ENCODE measurements at places on chromosomes 7 and 10.

DNA sequence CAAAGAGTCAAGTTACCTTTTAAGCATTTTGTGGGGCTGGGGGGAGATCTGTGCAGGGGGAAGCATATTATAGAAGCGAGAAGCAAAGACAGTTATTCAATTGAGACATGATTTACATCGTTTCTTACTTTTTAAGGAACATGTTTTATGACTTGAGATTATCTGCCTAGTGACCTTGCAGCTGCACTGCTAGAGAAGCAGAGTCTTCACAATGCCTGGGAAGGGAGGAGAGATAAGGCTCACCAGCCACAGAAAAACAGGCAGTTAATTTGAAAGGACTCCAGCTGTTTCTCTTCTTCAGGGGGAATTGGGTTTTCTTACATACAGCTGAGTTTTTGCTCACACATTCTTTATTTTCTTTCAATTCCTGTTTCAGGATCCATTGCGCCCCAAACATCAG is 31.0 kb downstream of the PHYH start:
- no peaks in the 10 kb centered on the region for H3K4me1 ChIP-seq
- no peak overlapping the region for H3K4me3 ChIP-seq

DNA sequence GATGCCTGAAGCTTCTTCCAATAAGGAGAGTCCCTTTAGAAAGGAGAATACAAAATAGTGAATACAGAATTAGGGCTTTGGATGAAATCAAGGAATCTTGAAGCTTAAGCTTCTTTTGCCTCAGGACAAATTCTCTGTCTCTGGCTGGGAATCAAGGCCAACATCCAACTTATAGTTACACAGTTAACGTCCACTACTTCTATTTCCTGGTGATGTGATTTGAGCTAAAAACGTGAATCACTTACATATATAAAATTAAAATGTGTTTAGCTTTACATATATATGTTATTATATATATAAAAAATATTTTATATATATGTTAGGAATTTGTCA is 11.4 kb upstream of the INPP5F start:
- no peaks in the 10 kb centered on the region for H3K36me3 ChIP-seq
- H3K4me1 ChIP-seq: no peaks in the 10 kb centered on the region
- no peak overlapping the region for H3K27ac ChIP-seq
- no peaks in the 10 kb centered on the region for H3K27me3 ChIP-seq

- no peak for DNase-seq
- H3K36me3 ChIP-seq: no peaks in the 10 kb centered on the region
- H3K27ac ChIP-seq: no peak overlapping the region
- H3K4me1 ChIP-seq: peaks cover 15% of the 10 kb centered on the region
- H3K27me3 ChIP-seq: no peaks in the 10 kb centered on the region
These were observed 3.8 kb upstream of the GTF2I start for GRCh38 chr7:74653686-74654181.

- DNase-seq: no peak
- H3K36me3 ChIP-seq: no peaks in the 10 kb centered on the region
- no peak overlapping the region for H3K27ac ChIP-seq
- H3K4me3 ChIP-seq: no peak overlapping the region
- H3K27me3 ChIP-seq: no peaks in the 10 kb centered on the region
These were observed 6.2 kb downstream of the CALML3 start for GRCh38 chr10:5530846-5531557.

DNA sequence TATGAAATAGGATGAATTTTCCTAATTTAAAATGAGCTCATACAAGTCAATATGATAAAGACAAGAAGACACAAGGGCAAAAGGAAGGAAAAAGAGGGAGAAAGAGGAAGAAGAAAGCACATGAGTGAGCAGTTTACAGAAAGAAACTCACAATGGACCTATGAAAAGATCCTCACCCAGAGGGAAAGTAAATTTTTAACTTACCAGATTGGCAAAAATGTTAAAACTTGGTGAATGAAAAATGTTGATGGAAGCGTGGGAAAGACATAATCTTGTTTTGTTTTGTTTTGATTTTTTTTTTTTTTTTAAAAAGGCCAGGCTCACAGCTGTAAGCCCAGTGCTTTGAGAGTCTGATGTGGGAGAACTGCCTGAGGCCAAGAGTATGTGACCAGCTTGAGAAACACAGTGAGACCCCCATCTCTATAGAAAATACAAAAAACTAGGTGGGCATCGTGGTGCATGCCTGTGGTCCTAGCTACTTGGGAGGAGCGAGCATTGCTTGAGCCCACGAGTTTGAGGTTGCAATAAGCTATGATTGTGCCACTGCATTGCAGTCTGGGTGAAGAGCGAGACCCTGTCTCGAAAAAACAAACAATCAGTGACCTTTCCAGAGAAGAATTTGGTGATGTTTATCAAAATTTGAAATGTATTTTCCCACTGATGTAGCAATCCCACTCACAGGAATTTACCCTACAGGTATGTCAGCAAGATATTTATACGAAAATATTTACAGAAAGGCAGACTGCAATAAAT is 152.9 kb upstream of the ASAH2 start:
- no peaks in the 10 kb centered on the region for H3K36me3 ChIP-seq
- DNase-seq: no peak
- no peak overlapping the region for H3K27ac ChIP-seq

GRCh38 chr10:34185998-34186397 is 629.1 kb downstream of the PARD3 start:
- H3K4me3 ChIP-seq: no peak overlapping the region
- H3K36me3 ChIP-seq: no peaks in the 10 kb centered on the region
- no peaks in the 10 kb centered on the region for H3K27me3 ChIP-seq
- peaks cover 25% of the 10 kb centered on the region for H3K4me1 ChIP-seq
- DNase-seq: no peak
- H3K27ac ChIP-seq: no peak overlapping the region

- H3K36me3 ChIP-seq: no peaks in the 10 kb centered on the region
- no peaks in the 10 kb centered on the region for H3K27me3 ChIP-seq
- H3K27ac ChIP-seq: no peak overlapping the region
- DNase-seq: no peak
- H3K4me1 ChIP-seq: peaks cover 2% of the 10 kb centered on the region
- H3K4me3 ChIP-seq: no peak overlapping the region
These were observed 192.4 kb downstream of the MAD1L1 start for GRCh38 chr7:2040201-2040892.

- H3K36me3 ChIP-seq: peaks cover 13% of the 10 kb centered on the region
- H3K27ac ChIP-seq: no peak overlapping the region
- peaks cover 15% of the 10 kb centered on the region for H3K4me1 ChIP-seq
- no peaks in the 10 kb centered on the region for H3K27me3 ChIP-seq
- peak; percentile 35 for DNase-seq
These were observed 41.3 kb downstream of the AMZ1 start for GRCh38 chr7:2729031-2729892.

DNA sequence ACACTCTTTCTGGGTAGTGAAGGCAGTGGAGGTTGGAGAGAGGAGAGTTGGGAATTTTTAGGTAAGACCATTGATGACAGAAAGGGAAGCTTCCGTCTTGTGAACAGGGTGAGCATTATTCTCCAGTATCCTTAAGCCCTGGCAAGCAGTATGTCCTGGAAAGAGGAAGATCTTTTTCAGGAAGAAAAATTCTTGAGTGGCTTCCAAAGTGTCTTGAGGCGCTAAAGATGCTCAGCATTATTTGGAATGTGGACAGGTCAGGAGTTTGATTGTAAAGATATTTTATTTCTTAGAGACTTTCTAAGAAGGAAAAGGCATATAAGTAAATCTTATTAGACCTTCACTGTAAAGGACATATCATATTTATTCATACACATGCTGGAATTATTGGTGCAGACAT is 54.3 kb downstream of the ABCC2 start:
- no peak overlapping the region for H3K27ac ChIP-seq
- no peak for DNase-seq
- H3K4me1 ChIP-seq: peaks cover 4% of the 10 kb centered on the region

- peaks cover 18% of the 10 kb centered on the region for H3K4me1 ChIP-seq
- H3K36me3 ChIP-seq: no peaks in the 10 kb centered on the region
- H3K4me3 ChIP-seq: no peak overlapping the region
- no peaks in the 10 kb centered on the region for H3K27me3 ChIP-seq
These were observed 13.1 kb downstream of the GNAT3 start for GRCh38 chr7:80498481-80499349.

- no peaks in the 10 kb centered on the region for H3K27me3 ChIP-seq
- no peaks in the 10 kb centered on the region for H3K36me3 ChIP-seq
- H3K4me3 ChIP-seq: no peak overlapping the region
- peak; percentile 64 for DNase-seq
- no peak overlapping the region for H3K27ac ChIP-seq
These were observed 16.2 kb downstream of the SORBS1 start for GRCh38 chr10:95544783-95545500.

GRCh38 chr10:123309731-123310130 is 155.5 kb downstream of the BUB3 start:
- peaks cover 7% of the 10 kb centered on the region for H3K4me1 ChIP-seq
- H3K36me3 ChIP-seq: no peaks in the 10 kb centered on the region
- H3K27ac ChIP-seq: peak overlapping the region; percentile 52
- no peak overlapping the region for H3K4me3 ChIP-seq
- peak; percentile 74 for DNase-seq
- H3K27me3 ChIP-seq: no peaks in the 10 kb centered on the region

GRCh38 chr7:957418-958220 is 3.1 kb upstream of the ADAP1 start:
- no peak overlapping the region for H3K27ac ChIP-seq
- peaks cover 10% of the 10 kb centered on the region for H3K27me3 ChIP-seq
- no peaks in the 10 kb centered on the region for H3K36me3 ChIP-seq
- no peak overlapping the region for H3K4me3 ChIP-seq
- H3K4me1 ChIP-seq: peaks cover 5% of the 10 kb centered on the region

- H3K27me3 ChIP-seq: no peaks in the 10 kb centered on the region
- H3K27ac ChIP-seq: no peak overlapping the region
- no peak overlapping the region for H3K4me3 ChIP-seq
- peaks cover 6% of the 10 kb centered on the region for H3K4me1 ChIP-seq
- no peaks in the 10 kb centered on the region for H3K36me3 ChIP-seq
These were observed 117.0 kb downstream of the CHCHD3 start for GRCh38 chr7:132964876-132965275.

DNA sequence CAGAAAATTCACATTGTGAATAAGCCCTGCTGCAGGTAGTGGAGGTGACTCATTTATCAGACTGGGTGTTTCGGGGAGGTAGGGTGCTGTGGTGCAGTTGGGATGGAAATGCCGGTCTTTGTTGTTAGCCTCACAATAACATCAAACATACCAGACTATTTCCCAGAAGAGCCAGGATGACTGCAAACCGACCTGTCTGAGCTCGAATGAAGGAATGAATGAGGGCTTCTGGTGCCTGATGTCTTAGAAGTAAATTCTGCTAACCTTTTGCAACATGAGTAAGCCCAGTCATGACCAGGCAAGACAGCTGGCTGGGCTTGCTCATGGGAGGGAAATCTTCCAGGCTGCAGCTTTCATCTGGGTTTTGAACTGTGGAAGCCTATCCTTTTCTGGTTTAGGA is 2.4 kb upstream of the VDAC2 start:
- H3K4me1 ChIP-seq: peaks cover 20% of the 10 kb centered on the region
- H3K4me3 ChIP-seq: no peak overlapping the region
- DNase-seq: peak; percentile 77
- H3K27ac ChIP-seq: no peak overlapping the region
- no peaks in the 10 kb centered on the region for H3K27me3 ChIP-seq
- peaks cover 6% of the 10 kb centered on the region for H3K36me3 ChIP-seq

GRCh38 chr7:68984306-68984705 is 614.0 kb upstream of the AUTS2 start:
- peaks cover 15% of the 10 kb centered on the region for H3K4me1 ChIP-seq
- DNase-seq: no peak
- no peaks in the 10 kb centered on the region for H3K27me3 ChIP-seq
- no peaks in the 10 kb centered on the region for H3K36me3 ChIP-seq
- H3K27ac ChIP-seq: no peak overlapping the region
- no peak overlapping the region for H3K4me3 ChIP-seq

DNA sequence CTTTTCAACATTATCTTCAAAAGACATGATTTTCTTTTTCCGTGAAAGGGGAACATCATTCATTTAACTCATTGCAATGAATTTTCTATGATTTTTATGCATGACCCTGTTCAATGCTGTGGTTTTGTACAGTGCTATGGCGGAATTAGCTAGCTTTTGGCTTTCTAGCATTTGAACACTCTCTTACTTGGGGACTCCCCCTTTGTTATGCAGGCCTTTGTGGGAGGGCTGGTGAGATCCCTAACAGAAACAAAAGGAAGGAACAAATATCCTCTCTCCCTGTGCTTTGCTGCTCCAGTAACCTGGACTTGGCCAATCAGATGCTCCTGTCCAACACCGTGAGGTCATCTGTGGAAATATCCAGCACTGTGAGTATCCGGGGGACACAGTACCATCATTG is 353.4 kb upstream of the FZD8 start:
- H3K27ac ChIP-seq: no peak overlapping the region
- DNase-seq: no peak
- H3K4me3 ChIP-seq: no peak overlapping the region
- no peaks in the 10 kb centered on the region for H3K4me1 ChIP-seq
- H3K36me3 ChIP-seq: no peaks in the 10 kb centered on the region
- no peaks in the 10 kb centered on the region for H3K27me3 ChIP-seq

DNA sequence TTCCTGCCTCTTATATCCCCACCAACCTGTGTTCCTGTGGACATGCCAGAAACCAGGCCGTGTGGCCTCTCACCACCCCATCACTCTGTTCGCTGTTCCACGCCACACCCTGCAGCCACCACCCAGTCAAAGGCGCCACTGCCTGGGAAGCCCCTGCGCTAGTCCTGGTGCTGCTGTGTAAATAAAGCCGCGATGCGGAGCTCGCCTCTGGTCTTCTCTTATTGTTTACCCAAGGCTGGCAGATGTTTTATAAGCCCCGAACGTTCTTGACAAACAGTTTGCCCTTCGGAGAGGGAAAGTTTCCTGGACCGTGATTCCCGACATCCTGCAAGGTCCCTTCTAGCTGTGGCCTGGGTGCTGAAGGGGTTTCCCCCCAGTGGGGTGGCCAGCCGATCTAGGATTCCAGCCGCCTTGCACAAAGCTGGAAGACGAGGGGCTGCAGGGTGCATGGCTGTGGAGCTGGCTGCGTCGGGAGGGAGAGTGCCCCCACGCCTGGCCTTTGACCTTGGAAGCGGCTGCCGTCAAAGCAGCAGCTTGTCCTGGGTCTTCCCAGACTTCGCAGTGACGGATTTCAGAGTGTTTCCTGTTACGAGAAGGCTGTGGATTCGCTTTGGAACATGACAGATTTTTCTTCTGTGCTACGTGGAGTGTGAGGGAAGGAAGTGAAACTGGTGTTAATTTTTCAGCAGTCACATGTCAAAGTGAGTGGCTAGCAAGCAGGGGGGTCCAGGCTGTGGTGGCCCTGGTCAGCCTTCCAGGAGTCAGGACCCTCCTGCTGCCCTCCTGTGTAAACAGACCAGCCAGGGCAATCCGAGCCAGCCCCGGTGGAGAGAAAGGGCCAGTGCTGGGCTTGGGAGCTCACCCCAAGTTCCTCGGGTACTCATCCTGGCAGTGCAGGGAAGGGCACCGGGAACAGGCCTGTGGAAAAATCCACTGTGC is 61.6 kb downstream of the LHPP start:
- no peak overlapping the region for H3K27ac ChIP-seq
- no peaks in the 10 kb centered on the region for H3K36me3 ChIP-seq
- H3K4me3 ChIP-seq: no peak overlapping the region
- DNase-seq: no peak
- H3K27me3 ChIP-seq: no peaks in the 10 kb centered on the region
- H3K4me1 ChIP-seq: no peaks in the 10 kb centered on the region

DNA sequence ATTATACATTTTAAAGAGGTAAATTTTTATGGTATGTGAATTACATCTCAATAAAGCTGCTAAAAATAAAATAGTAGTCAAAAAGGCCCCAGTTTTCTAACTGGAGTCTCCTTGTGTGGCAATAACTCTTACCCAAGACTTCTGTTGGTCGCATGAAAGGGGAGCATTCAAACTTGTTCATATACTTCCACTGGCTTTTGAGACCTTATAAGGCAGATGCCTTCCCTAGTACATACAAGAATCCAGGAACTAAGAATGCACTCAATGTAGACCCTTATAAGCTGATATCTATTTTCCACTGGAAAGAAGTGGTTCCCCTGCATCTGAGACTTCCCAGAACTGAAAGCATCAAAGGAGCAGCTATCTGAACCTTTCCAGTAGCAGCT is 13.0 kb downstream of the BCAP29 start:
- H3K27ac ChIP-seq: no peak overlapping the region
- peaks cover 3% of the 10 kb centered on the region for H3K36me3 ChIP-seq
- peaks cover 22% of the 10 kb centered on the region for H3K4me1 ChIP-seq

Measured in astrocyte (in vitro differentiated cells and primary cell).